Activated T-cell treated with anti-CD3 and anti-CD28 coated beads, Interleukin-2, amount 50 U/mL, for 1 hour (primary cell): ENCODE measurements at places on chromosomes 5 and 9.

DNA sequence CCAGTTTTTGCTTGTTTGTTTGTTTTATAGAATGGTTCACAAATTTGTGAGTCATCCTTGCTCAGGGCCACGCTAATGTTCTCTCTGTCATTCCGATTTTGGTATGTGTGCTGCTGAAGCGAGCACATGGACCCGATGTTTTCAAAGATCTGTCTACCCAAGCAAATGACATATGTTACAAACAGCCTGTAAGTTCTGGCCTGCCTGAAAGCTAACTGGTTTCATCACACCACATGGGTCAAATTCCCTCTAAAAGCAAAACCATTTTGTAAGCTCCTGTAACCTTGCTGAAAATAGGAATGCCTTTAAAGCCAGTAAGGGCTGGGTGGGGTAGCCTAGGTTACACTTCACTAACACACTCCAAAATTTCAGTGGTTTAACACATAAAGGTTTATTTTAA is 25.4 kb downstream of the DMRT3 start:
- no peak for DNase-seq

- no peak for DNase-seq
These were observed 16.0 kb downstream of the PIK3R1 start for GRCh38 chr5:68231414-68232076.

GRCh38 chr5:139481122-139481533 is 1.4 kb downstream of the STING1 start:
- peak; percentile 54 for DNase-seq

GRCh38 chr5:137679910-137680309 is 56.0 kb downstream of the KLHL3 start:
- DNase-seq, result no peak

- no peak for DNase-seq
These were observed 29.0 kb upstream of the PITX1 start for GRCh38 chr5:135063056-135063445.

GRCh38 chr9:105309531-105309931 is 65.1 kb downstream of the SLC44A1 start:
- no peak for DNase-seq

DNA sequence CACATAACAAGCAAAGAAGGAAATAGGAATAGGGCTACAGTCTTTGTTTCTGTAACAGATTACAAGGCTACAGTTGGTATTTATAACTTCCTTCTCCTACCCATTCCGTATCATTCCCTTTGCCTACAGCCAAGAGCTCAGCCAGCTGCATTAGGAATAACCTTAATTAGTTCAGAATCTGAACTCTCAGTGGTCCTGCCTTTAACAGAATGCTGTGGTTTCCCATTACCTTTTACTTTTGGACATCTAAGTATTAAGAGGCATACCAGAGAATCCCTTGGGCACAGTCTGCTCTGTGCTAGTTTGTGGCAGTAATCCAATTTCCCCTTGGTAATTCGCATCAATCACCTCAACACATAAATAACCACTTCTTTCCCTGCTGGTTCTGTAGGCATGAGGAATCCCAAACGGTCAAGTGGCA is 44.2 kb downstream of the PKD2L2 start:
- DNase-seq, result no peak

DNA sequence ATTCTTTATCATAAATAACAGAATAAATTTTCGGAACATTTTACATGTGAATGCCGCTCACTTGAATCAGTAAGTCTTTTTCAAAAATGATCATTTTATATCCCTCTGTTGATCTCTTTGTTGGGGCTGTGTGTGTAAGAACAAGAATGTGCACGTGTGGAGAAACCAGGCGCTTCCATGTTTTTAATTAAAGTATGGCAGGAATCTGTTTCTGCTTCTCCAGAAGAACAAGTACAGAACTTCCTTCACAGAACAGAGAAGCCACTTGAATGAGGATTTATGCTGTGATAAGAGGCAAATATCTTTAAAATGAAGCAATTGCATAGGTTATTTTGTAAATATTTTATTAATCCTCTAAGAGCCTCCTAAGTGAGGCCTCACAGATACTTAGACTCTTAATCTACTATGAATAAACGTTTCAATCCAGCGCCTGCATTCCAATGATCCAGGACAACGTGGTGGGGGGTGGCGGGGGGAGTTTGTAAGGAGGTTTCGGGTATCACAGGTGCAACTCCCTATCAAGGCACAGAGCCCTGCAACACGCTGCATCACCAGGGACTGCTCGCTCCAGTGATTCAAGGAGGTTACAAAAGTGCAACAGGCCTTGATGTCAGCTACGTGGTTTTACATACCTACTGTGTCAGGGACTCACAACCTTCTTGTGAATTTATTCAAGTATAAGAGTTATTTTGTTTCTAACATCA is 409.2 kb downstream of the BNC2 start:
- DNase-seq, result no peak
